SJCRH30 (cell line): ENCODE measurements at places on chromosomes 1 and 21. TPM values are rescaled to one million over a fixed set of nuclear protein-coding genes. Genes with fewer than 3 reads are reported as not detected.

- H3K27ac ChIP-seq, result no peak overlapping the region
- H3K4me1 ChIP-seq, result peaks cover 6% of the 10 kb centered on the region
- DNase-seq, result no peak
- H3K27me3 ChIP-seq, result no peaks in the 10 kb centered on the region
These were observed 297.6 kb downstream of the HHAT start for GRCh38 chr1:210626341-210626740.

GRCh38 chr1:31198150-31198549 is 41.5 kb downstream of the NKAIN1 start:
- H3K36me3 ChIP-seq, result no peaks in the 10 kb centered on the region
- DNase-seq, result no peak
- no peaks in the 10 kb centered on the region for H3K4me1 ChIP-seq

DNA sequence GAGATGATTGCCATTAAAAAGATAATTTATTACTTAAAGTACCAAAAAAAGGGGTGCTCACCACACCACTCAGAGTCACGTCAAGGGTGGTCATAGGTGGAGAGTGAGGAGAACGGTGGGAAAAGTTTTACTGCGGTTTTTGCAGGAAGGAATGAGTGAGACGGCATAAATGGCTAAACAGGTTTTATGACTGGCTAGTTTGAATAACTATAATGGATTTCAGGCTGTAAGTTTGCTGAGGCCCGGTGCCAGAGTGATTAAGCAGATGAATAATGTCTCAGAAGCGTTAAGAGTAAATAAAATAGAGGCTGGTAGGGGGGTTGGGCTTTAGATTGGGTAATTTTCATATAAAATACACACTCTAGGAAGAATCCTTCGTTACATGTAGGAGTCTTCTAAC is 1337.8 kb downstream of the AMY1C start:
- no peaks in the 10 kb centered on the region for H3K36me3 ChIP-seq
- H3K27ac ChIP-seq, result no peak overlapping the region
- no peak for DNase-seq
- no peaks in the 10 kb centered on the region for H3K4me1 ChIP-seq

DNA sequence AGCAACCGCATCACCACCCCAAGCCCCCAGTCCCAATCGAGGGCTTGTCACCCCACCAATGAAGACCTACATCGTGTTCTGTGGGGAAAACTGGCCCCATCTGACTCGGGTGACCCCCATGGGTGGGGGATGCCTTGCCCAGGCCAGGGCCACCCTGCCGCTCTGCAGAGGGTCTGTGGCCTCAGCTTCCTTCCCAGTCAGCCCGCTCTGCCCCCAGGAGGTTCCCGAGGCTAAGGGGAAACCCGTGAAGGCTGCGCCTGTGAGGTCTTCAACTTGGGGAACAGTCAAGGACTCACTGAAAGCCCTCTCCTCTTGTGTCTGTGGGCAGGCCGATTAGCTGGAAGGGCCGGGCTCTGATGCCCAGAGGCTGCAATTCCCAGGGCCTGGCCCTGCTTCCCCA is 2.0 kb downstream of the SRARP start:
- no peak for DNase-seq
- no peak overlapping the region for H3K27ac ChIP-seq
- no peaks in the 10 kb centered on the region; the same call in 1 of the 2 replicates for H3K27me3 ChIP-seq
- H3K4me3 ChIP-seq, result no peak overlapping the region
- H3K4me1 ChIP-seq, result no peaks in the 10 kb centered on the region

- no peaks in the 10 kb centered on the region for H3K36me3 ChIP-seq
- H3K4me3 ChIP-seq, result no peak overlapping the region
- DNase-seq, result no peak
- no peaks in the 10 kb centered on the region for H3K27me3 ChIP-seq
- no peaks in the 10 kb centered on the region for H3K4me1 ChIP-seq
- no peak overlapping the region for H3K27ac ChIP-seq
These were observed 72.5 kb downstream of the SYDE2 start for GRCh38 chr1:85128316-85128715.

The SERPINC1 gene
- 0.22 and 1.6 TPM in 2 replicates for total RNA-seq

The NBPF10 gene
- total RNA-seq, result 0.71 and 0.83 TPM in 2 replicates

The CITED4 gene
- not detected in 2 replicates for total RNA-seq
